Activated CD4-positive, alpha-beta T cell treated with anti-CD3 and anti-CD28 coated beads, Interleukin-2, amount 10 ng/mL, durations not matched to agents 24 days and 14 days (primary cell): ENCODE measurements at places on chromosomes 16 and 17. TPM values are rescaled to one million over a fixed set of nuclear protein-coding genes. Genes with fewer than 3 reads are reported as not detected.

DNA sequence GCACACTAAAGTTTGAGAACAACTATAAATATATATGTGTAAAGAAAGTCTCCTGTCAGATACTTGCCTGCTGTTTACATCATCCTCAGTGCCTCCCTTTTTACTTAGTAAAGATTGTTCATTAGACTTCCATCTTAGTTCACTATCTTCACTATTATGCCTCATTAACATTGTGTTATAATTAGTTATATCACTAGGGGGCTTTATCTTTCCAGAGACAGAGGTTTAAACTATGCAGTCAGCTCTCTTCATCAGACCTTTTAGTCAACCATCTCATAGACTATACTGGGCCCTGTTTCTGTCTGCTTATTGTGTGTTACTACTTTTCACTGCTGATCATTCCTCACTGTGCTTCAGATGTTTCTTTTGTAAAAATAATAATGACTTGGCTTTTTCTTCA is 630.8 kb upstream of the KIF2B start:
- no peak for DNase-seq

- no peak for DNase-seq
Measured at GRCh38 chr17:80931421-80932265, 60.0 kb upstream of the CHMP6 start.

- DNase-seq: no peak
Measured at GRCh38 chr17:69856946-69857345, 218.1 kb upstream of the KCNJ16 start.

GRCh38 chr16:63385714-63386432 is 1349.6 kb upstream of the CDH8 start:
- DNase-seq: no peak

DNA sequence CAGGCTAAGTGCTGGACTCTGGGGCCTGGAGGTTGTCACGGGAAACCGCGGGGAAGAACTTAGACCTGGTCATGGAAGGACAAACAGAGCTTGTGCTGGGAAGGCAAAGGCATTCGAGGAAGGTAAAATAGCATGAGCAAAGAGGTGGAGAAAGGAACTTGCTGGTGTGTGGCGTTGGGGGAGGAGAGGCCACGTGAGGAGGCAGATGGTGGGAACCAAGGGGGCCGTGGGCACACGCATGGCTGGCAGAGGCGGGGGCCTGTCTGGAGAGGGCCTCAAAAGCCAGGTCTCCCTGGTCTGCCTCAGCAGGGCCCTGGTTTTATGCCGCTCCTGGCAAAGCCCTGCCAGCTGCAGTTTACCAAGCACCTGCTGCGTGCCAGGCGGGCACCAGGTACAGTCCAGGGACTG is 15.3 kb downstream of the CORO7 start:
- no peak for DNase-seq

DNA sequence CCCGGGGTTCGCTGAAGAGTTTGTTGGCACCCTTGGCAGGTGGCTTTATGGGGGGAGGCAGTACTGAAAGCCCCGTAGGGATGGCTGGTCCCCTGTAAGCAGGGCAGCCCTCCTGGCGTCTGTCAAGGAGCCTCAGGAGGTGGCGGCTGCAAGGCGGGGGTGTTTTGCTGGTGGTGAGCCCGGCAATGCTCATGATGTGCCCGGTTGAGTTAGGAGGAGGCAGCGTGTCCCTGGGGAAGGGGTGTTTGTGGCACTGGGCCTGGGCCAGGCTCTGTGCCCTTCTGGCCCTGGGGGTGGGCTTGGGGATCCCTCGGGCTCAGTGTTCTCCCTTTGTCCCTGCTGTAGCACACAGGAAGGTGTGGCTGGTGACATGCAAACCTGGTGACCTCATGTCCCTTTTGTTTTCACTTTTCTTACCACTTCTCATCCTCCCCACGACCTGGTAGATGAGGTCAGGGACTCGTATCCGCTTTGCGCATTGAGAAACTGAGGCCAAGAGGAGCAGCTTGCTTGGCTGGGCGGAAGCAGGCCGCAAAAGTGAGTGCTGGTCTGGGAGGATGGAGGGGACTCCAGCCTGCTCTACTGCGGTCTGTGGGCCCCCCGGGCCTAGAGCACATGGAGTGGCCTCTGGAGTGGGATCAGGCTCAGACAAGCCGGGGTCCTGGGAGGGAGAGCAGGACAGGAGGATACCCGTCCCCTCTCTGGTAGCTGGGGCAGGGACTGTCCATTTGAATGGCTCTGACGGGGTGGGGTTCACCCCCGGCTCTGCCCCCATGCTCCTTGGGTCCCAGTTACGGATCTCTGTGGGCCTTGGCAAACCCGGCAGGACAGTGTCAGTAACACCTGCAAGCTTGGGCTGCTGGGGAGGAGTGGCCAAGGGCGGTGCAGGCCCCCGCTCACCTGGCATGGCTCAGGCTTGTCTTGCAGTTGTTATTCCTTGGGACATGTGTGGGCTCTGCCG is 2.2 kb downstream of the SNN start:
- peak; percentile 84 for DNase-seq

ZNF668 gene
- total RNA-seq: 15.6 and 15.9 TPM in 2 replicates

DNA sequence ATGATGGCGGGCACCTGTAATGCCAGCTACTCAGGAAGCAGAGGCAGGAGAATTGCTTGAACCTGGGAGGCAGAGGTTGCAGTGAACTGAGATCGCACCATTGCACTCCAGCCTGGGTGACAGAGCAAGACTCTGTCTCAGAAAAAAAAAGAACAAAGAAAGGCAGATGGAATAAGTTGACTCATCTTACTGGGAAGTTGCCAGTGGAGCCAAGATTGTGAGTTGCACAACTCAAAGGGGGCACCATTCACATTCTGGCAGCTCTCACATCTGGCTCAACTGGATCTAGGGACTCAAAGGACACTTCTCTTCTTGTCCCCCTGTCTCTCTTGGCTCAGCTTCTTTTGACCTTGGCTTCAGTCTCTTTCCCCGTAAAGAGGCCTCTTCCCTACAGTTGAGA is 53.7 kb upstream of the ETV4 start:
- no peak for DNase-seq

- no peak for DNase-seq
Measured at GRCh38 chr16:86524029-86524428, 13.7 kb downstream of the FOXF1 start.

GRCh38 chr16:84574191-84574590 is 43.7 kb downstream of the COTL1 start:
- DNase-seq: no peak

DNA sequence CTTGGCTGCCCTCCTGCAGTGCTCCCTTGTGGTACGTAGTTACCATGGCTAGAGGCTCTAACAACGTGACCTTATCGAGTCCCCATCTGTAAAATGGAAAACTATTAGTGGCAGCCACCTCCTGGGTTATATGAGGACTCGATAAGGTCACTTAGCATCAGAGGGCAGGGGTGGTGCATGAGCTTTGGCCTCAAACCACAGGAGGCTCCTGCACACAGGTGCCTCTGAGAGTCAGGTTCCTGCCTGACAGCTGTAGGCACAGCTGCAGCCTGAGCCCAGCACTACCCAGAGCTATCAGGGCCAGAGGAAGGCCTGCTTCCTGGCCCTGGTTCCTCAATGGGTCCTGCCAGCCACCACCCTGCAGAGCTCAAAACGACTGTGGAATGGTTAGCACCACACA is 57.2 kb upstream of the SEC14L1 start:
- DNase-seq: no peak

- no peak for DNase-seq
Measured at GRCh38 chr17:49630113-49630900, 47.6 kb downstream of the SPOP start.

PRSS8 gene
- not detected in 2 replicates for total RNA-seq

GRCh38 chr16:64381979-64382378 is 739.9 kb downstream of the CDH11 start:
- DNase-seq: no peak

GRCh38 chr17:72862276-72862999 is 230.1 kb downstream of the SLC39A11 start:
- DNase-seq: no peak

DNA sequence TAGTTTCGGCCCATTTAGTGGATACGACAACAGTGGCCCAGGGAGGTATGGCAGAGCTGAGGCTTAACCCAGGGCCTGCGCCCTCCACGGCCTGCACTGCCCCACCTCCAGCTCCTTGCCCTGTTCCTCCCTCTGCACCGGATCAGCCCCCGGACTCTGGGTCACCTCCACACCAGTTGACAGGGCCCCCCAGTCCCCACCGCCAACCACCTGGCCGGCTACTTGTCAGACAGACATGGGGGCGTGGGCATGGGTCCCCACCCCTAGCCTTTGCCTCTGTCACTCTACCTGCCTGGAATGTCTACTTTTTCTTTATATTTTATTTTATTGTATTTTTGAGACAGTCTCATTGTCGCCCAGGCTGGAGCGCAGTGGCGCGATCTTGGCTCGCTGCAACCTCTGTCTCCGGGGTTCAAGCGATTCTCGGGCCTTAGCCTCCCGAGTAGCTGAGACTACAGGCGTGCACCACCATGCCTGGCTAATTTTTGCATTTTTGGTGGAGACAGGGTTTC is 3.0 kb upstream of the ACTG1 start:
- DNase-seq: no peak

NPIPA3 gene
- 1.4 and 3.3 TPM in 2 replicates for total RNA-seq

HDAC5 gene
- 16.1 and 17.7 TPM in 2 replicates for total RNA-seq

DNA sequence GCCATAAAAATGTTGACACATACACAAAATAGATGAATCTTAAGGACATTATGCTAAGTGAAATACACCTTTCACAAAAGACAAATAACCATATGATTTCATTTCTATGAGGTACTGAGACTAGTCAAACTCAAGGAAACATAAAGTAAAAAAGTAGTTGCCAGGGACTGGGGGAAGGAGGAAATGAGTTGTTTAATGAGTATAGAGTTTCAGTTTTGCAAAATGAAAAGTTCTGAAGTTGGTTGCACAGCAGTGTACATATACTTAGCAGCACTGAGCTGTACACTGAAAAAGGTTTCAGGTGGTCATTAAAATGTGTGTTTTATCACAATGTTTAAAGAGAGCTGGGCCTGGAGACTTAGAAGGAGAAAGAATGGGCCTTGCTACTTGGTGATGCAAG is 4.7 kb upstream of the SLC13A2 start:
- no peak for DNase-seq

- no peak for DNase-seq
Measured at GRCh38 chr17:373613-374230, 21.1 kb upstream of the RPH3AL start.

HOXB9 gene
- 0.21 and 0.30 TPM in 2 replicates for total RNA-seq

- no peak for DNase-seq
Measured at GRCh38 chr16:79191933-79192332, 408.6 kb downstream of the MAF start.

- DNase-seq: no peak
Measured at GRCh38 chr16:86663685-86664521, 85.6 kb downstream of the FOXL1 start.

DNA sequence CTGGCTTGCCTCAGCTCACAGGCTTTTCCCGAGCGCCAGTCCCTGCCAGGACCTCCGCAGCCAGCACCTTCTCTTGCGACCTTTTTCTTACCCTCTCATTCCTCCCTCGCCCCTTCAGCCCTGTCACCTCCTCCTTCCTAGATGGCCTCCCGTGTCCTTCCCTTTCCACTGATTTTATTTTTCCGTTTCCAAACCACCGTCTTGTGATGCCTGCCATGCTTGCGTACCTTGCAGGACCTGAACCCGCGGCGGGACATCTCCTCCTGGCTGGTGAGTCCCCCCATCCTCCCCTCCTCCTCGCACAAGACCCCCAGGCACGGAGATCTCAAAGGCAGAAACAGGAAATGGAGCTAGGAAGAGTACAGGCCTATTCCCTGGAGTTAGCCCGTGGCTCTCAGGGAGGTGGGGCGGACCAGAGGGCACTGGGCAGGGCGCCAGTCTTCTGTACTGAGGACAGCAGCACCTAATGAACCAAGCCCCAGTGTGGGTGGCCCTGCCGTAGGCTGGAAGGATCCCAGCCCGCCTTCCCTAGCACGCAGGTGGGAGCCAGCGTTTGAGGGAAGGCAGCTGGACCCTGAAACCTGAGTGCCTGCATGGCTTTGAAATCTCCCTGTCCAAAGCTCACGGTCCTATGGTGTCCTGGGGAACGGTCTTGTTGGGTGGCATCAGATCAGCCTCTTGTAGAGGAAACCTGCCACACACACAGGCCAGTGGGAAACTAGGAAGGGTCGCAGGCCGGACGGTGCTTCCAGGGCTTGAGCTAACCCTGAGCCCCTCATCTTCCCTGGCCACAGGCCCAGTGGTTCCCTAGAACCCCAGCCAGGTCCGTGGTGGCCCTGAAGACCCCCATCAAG is 612 bp downstream of the CISD3 start:
- no peak for DNase-seq

GRCh38 chr16:73878611-73879010 is 418.0 kb upstream of the PSMD7 start:
- no peak for DNase-seq

- no peak for DNase-seq
Measured at GRCh38 chr16:73396556-73396955, 348.6 kb upstream of the ZFHX3 start.

DNA sequence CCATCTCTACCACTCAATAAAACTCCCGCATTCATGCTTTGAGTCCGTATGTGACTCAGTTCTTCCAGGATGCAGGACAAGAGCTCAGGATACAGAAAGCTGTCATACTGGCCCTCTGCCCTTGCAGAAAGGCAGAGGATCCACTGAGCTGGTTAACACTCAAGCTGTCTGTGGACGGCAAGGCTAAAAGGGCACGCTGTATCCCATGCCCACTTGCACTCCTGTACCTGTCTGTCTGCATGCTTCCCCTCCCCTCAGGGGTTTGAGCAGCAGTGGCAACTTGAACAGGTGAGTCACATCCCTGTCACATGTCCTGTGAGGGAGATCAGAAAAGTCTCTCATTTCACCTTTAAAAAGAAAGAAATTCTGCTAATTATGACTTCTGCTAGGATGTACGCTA is 293.8 kb downstream of the HS3ST3B1 start:
- DNase-seq: no peak

DNA sequence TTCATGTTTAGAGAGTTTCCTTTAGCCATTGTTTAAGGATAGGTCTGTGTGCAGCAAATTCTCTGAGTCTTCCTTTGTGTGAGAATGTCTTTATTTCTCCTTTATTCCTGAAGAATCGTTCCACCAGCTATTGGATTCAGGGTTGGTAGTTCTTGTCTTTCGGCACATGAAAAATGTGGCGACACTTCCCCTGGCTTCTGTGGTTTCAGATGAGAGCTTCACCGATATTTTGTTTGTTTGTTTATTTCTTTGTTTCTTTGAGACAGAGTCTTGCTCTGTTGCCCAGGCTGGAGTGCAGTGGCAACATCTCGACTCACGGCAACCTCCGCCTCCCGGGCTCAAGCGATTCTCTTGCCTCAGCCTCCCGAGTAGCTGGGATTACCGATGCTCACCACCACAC is 18.6 kb downstream of the MPO start:
- DNase-seq: no peak

GRCh38 chr17:56173958-56174835 is 20.9 kb downstream of the ANKFN1 start:
- DNase-seq: no peak
